Spleen (tissue), 13 donors: ENCODE measurements at places on chromosomes 1 and 21.

- peak; percentile 93 for DNase-seq
Observed at GRCh38 chr1:210328746-210329503, at the start of gene HHAT. Gene HHAT (plus strand): TSS chr1:210328902. CDS start chr1:210348976, 20,074 bp downstream.

- DNase-seq, result no peak
Observed at GRCh38 chr21:26110715-26111114, 59.9 kb downstream of the APP start.

DNA sequence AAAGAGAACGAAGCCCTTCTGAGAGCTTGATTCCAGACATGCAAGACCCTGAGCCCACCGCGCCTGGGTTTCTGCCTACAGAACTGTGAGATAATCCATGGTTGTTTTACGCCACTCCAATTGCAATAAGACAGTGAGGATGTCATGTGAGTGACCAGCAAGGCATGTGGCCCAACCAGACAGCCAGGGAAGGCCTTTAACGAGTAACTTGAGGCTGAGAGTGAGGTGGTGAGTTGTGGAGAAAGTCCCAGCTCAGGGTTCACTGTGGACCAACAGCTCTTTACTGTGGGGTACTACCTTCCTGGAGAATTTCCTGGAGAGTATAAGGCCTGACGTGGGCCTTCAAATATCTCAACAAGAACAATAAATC is 153.9 kb downstream of the ETS2 start:
- DNase-seq, result no peak

DNA sequence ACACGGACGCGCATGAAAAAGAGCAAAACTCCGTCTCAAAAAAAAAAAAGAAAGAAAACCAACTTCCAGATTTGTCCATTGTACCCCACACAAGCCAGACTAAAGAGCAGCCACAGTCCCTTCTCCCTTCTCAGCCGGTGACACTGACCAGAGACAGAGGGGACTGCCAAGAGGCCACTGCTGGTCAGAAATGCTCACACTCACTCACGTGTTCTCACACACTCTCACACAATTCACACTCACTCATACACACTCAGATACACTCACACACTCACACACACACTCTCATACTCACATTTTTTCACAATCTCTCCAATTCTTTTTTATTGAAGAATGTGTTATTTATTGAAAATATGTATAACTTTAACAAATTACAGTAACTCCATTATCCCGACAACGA is 90.8 kb upstream of the RAB4A start:
- no peak for DNase-seq

DNA sequence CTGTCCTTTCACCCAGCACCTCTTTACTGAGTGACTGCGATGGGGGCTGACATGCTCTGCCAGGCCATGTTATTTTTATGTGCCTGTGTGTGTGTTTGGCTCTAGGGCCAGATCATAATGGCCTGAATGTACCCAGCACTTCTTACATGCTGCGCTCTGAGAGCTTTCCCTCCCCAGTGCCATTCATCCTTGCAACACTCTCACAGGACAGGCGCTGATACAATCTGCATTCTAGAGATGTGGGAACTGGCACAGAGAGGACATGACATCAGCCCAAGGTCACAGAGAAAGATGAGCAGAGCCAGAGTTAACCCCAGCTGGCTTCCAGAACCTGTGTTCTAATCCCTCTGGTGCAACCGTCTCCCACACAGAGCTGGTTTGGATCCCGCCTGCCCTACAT is 54.5 kb downstream of the ARHGEF10L start:
- no peak for DNase-seq

DNA sequence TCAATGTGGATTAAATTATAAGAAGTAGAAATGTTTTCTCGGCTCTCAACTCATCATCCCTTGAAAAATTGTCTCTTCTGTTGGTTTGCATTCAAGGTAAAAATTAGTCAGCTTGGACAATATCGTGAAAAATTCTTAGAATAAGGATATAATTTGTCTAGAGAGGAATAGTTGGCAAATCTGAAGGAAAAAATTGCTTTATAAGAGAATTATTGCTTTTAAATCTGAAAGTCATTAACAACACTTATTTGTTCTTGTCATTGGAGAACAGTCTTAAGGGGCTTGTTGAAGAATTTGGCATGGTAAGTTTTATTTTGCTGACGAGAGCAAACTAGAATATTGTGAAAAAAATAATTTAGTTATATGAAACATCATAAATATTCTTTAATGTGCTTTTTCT is 26.4 kb downstream of the ANGPTL1 start:
- no peak for DNase-seq

DNA sequence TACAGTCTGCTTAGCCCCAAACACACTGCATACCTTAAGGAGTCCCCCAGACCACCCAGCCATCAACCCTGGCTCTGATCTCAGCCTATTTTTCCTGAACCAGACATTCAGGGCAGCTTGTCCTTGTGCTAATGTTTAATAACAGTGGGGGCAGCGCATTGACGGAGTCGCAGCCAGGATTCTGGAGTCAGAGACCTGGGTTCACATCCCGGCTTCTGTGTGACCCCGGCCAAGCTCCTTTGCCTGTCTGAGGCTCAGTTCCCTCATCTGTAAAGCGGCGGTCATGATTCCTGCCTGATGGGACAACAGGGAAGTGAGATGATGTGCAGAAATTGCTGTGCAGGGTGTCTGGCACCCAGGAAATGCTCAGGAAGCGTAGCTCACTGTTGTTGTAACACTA is 63.1 kb downstream of the MATN1 start:
- peak; percentile 37 for DNase-seq

- DNase-seq, result no peak
Observed at GRCh38 chr1:7299329-7299799, 471.7 kb upstream of the VAMP3 start.

GRCh38 chr1:248812736-248813425 is 12.8 kb downstream of the SH3BP5L start:
- DNase-seq, result no peak

DNA sequence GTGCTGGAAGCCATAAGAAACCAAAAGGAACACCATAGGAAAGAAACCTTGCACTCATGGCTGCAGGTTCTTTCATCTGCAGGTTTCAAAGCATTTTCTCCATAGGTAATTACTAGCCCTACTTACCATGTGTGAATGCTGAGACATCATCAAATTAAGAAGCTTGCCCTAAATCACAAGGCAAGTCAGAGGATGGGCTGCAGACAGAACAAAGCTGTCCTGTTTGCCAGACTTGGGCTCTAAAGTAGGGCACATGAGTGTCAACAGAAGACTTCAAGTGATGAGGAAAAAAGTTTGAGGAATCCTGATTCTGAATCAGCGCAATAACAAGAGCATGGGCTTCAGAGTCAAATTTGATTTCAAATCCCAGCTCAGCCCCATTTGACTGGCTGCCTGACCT is 5.8 kb upstream of the EPS15 start:
- DNase-seq, result no peak

GRCh38 chr1:220513834-220514233 is 14.1 kb upstream of the MARK1 start:
- DNase-seq, result no peak

DNA sequence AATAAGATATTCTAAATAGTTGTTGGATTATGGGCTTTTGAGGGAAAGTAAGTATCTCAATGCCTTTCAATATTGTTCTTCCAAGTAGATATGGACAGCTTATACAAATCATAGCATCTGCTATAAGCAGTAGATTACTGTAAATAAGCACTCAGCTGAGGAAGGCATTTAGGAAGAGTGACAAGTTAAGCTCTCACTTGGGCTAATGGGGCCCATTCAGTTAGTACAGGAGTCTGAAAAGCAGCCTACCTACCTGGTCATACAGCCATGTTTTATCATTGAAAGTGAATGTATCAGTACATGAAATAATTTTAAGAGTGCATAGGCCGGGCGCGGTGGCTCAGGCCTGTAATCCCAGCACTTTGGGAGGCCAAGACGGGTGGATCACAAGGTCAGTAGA is 73.1 kb downstream of the APP start:
- no peak for DNase-seq

- DNase-seq, result no peak
Observed at GRCh38 chr1:95168028-95168427, 50.9 kb downstream of the TLCD4 start.

GRCh38 chr1:16134066-16134801 is 21.6 kb downstream of the EPHA2 start:
- DNase-seq, result no peak

GRCh38 chr1:13487143-13487868 is 26.5 kb downstream of the LRRC38 start:
- DNase-seq, result no peak

GRCh38 chr1:212186427-212187207 is 98.6 kb upstream of the PPP2R5A start:
- no peak for DNase-seq

GRCh38 chr21:36064085-36064460 is 3.7 kb upstream of the SETD4 start:
- DNase-seq, result no peak

- DNase-seq, result no peak
Observed at GRCh38 chr1:70552662-70553566, 141.8 kb downstream of the CTH start.

DNA sequence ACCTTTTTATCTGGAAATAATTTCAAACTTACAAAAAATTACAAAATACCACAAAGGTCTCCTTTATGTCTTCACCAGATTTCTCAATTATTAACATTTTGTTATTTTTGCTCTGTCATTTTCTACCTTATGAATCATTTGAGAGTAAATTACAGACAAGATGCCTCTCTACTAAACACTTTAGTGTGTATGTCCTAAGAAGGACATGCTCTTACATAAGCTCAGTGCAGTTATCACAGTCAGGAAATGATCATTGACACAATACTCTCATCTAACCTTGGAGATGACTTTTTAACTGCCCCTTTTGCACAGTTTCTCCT is 378.9 kb upstream of the RUNX1 start:
- no peak for DNase-seq

DNA sequence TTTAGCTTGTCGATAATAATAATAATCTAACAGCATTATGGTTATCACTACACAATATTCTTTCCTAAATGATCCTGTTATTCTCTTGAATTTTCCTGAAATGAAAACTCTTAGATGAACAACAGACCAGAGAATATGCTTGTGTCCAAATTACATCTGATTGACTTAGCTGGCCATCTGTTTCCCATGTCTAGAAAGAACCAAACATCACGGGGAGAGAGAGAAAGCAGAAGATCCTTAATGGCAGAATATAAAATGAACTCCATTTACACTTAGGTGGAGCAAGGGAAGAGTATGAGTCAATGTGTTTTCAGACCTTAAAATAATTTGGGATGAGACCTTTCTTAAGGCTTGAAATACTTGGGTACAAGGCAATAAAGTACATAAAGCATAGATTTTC is 162.2 kb downstream of the DSCAM start:
- DNase-seq, result no peak
